ENCODE measurements at places on chromosomes 2 and 18.

DNA sequence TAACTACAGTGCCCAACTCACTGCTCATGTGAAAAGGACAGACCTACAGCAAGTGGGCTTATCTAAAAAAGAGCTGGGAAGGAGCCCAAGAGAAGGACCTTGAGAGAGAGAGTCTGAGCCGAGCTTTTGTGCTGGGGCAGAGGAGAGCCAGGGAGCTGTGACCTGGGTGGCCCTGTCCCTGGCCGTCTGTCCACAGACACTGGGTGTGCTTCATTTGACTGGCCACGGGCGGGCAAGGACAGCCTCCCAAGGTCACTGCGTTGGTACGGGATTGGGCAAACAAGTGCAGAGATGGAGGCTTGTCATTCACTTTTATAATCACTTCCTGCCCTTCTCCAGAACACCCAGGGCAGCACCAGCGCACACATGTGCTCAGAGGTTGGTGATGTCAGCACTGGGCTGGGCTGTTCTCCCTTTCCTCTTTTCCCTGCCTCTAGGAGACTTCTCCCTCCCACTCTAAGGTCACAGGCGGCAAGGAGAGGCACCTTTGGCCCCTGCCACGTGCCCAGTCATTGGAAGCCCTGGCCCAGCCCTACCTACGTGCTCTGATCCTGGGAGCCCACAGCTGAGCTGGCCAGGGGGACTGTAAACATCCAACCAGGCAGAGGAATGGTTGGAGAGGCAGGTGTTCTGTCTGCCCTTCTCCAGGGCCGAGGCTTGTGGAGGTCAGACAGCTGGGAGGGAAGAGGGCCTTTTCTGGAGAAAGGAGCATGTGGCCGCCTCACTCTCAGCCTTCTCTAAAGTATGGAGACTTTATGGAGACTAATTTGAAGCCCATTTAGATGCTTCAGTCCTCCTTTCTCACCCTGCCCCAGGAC is 6.4 kb upstream of the PSD4 start:
- no peak for DNase-seq

DNA sequence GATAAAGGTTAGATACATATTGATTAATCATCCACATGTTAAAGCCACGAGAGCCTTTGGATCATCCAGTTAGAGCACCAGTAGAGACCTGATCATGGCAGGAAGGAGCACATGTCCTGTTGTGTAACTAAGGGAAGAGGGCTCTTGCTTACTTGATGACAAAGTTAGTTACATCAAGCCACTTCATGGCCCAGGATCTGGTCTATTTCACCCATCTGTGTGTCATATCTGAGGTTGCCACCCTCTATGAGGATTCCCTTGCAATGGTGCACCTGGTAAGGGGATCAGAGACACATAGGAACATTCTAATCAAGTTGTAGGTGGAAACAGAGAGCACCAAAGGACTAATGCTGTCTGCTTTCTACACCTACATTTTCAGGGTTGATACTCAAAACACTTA is 6.7 kb downstream of the ANKAR start:
- no peak for DNase-seq

DNA sequence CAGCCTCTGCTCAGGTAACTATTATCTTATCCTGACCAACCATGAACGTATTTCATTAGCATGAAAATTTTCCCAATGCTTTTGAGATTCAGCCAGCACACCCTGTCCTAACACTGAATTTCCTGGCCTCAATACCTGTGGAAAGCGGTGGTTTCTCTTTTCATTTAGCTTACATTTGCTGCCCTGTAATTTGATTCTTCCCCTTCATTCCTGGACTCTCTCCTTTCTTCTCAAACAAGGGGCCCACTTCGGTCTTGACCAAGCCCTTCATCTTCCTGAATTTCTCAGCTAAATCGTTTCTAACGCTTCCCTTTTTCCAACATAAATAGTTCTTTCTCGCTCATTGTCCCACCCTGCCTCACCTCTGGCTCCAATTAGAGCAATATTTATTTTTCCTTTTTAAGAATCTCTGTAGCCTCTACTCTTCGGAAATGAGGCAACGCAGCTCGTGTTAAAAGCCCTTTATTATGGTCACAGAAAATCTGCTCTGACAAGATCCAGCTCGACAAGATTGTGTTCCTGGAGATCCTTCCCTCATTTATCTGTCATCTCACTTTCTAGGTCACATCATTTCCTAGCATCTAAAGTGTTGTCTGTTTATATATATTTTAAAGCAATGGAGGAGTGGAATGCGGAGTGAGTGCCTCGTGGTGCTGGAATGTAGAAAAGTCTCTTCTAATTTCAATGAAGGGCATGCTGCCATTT is 49.5 kb upstream of the BCL11A start:
- DNase-seq: no peak

DNA sequence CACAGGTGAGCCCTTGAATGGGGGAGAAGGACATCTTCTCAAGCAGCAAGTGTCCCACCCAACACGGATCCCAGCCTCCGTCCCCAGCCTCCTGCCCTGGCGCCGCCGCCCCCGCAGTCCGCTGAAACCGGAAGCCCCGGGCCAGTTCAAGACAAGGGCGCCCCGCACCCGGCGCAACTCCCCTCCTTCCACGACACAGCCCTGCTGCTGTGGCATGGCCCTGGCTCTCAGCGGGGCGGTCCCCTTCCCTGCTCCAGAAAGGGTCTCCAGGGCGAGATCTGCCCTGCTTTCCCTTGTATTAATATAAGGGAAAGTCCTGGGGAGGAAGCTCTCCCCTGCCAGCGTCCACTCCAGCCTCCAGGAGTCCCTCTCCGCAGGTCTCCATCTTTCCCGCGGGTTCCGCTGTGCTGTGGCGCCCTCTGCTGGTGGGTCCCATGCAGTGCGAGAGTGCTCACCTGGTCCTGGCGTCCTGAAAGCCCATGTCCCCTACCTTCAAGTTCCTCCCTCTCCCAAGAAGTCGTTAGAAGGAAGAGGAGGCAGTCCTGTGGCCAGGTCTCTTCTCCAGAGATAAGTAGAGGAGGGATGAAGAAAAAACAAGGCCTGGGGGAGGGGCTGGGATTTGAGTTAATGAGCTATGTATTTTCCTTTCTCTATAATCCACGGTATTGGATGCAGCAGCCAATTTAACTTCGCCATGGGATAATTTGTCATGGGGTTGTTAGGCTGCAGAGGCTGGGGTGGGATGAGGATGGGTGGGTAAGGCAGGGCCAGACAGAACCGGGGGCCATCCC is 176.0 kb downstream of the SMAD2 start:
- peak; percentile 14 for DNase-seq

- DNase-seq: peak; percentile 30
Measured at GRCh38 chr2:48738806-48739205, 16.7 kb downstream of the LHCGR start.

DNA sequence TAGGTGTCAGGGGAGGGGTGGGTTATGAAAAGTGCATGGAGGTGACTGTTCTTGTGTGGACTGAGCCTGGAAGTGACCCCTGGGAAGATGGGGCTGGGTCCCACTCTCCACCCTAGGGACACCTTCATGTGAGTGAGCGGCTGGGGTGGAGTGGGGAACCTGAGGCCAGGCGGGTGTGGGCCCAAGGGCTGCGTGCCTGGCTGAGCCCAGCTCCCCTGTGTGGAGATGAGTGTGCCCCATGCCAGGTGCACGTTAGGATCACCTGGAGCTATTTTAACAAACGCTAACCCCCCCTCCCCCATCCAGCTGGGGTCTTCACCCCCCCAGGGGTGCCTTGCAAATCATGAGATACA is 26.5 kb downstream of the ZAP70 start:
- no peak for DNase-seq

DNA sequence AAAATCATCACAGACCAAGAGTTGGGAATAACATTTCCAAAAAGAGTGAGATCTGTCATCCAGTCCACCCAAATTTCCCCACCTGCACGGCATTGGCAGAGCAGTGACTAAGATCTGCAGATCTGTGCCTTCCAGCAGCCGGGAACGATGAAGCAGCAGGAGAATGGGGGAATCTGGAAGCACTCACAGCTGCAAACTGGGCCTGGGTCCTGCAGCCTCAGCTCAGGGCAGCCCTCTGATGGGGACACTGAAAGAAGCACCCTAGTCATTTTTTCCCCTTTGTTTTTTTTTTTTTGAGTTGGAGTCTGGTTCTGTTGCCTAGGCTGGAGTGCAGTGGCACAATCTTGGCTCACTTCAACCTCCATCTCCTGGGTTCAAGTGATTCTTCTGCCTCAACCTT is 4.4 kb upstream of the SAG start:
- no peak for DNase-seq

- no peak for DNase-seq
Measured at GRCh38 chr18:74803117-74803516, 205.4 kb downstream of the ZNF407 start.

DNA sequence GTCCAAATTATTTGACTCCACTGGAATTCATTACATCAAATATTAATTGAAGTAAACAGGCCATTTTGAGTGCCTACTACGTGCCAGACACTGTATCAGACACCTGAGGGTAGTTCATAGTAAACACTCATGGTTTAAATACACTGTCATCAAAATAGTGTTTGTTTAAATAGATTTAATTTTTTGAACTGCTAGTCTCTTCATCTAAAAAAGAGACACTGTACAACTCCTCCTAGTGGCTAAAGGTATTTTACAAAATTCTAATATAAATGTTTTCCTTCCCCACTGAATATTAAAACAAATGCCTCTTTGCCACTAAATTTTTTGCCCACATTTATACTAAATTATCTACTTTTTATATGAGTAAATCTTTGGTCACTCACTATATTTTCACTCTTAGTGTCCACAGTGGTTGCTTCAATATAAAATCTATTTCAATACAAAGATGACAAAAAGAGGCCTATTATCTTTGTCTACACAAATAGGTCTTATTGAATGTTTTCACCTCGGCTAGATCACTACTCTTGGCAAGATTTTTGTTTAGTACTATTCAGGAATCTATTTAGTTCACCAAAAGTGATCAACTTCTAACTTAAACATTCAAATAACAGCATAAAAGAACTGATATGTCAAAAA is 122.1 kb downstream of the TMEM247 start:
- peak; percentile 28 for DNase-seq

DNA sequence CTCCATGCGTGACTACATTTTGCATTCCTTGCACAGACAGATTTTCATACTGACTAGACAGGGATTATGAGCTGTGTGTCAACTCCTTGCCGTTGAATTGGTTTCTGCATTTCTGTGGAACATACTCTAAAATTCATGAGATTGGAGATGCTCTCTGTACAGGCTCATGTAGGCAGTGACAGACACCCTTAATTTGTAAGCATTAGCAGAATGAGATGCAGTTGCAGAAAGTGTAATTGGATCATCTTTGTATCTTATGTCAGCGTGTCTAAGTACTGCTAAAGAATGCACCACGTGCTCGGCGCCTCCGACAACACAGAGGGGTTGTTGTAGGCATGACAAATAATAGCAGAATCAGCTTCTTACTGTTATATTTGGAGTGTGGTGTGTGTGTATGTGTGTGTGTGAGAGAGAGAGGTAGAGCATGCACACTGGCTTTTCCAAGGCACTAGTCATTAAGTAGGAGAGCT is 212.4 kb downstream of the CMPK2 start:
- DNase-seq: no peak

DNA sequence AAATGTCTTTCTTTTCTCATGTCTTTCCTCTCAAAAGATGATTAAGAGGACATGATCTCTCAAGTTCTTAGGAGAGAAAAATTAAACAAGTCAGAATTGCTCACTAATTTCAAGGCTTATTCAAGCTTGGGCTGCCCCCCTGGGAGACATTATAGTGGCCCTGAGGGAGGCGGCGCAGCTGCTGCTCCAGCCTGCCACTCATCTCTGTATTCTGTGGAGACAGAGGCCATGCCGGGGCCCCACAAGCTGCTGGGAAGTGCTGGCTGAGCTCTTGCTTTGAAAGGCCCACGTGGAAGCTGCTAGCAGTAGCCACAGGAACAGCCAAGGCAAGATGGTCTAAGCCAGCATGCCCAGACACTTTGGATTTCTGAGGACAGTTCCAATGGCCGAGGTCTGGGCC is 267.4 kb downstream of the LNPK start:
- DNase-seq: no peak

DNA sequence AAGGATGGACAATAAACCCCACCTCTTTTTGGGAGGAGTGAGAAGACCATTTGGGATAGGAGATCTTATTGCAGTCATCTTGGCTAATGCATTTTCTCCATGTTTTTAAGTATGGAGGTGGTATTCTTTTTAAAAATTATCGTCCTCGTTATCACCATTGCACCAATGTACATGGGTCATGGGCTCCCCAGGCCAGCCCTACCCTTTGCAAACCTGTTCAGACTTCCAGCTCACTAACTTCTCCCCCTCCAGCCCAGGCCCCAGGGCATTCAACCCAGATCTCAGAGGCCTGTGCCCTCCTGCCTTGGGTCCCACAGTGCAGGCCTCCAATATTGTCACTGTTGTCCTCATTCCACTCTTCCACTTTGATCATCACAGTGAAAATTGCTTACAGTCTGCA is 68.4 kb downstream of the BCL2L11 start:
- DNase-seq: no peak

- no peak for DNase-seq
Measured at GRCh38 chr2:23122681-23123215, 262.2 kb upstream of the KLHL29 start.

DNA sequence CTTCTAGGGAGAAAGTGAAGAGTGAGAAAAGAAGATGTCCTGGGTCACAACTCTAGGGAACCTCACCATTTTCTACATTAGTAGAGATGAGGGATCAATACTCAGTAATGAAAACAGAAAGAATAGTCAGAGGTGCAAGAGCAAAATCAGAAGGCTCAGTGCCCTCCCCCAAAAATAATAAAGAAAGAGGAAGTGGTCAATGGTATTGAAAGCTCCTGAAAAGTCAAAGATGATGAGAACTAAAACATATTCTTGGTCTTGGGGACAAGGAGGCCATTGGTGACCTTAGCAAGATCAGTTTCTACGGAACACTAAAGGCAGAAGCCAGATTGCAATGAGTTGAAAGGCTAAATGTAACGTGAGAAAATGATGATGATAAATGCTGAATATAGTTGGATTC is 24.5 kb upstream of the MYO1B start:
- DNase-seq: no peak

- no peak for DNase-seq
Measured at GRCh38 chr18:59455728-59456276, 96.7 kb upstream of the LMAN1 start.

DNA sequence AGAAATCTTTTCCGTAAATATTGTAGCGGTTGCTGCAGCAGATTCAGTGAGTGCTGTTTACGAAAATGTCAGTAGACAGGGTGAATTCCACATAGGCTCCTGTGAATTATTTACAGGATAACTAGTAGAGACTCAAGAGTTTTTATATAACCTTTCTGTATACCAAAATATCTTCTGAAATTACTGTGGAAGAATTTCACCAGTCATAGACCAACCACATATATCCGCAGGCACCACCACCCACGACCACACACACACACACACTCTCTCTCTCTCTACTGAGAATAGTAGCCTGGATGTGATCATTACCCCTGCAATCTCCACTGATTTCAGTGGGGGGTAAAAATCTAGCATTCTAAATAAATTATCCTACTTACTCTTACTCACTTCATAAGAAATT is 341.8 kb downstream of the RBM43 start:
- no peak for DNase-seq

- DNase-seq: peak; percentile 44
Measured at GRCh38 chr2:213429516-213429915, 145.3 kb downstream of the SPAG16 start.

- DNase-seq: no peak
Measured at GRCh38 chr18:32139835-32140283, 48.2 kb downstream of the RNF138 start.

Measured in cardiac fibroblast (primary cell).